ENCODE measurements at places on chromosomes 7 and 10.

- DNase-seq, result no peak
These were observed 45.2 kb downstream of the NPTX2 start for GRCh38 chr7:98662289-98662688.

DNA sequence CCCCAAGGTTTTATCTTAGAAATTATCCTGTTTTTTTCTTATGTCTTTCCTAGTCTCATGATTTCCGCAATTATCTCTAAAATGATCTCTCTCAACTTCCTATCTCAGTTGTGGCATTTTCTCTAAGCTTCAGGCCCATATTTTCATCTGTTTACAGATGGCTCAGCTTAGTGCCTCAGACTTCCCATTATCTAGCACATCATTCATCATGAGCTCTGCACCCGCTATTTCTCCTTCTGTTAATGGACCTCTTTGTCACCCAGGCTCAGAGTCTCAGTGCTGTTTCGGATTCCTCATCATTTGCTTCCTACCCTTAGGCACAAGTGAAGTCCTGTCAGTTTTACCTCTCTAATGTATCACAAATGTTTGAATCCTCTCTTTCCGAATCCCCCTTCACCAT lies 84.1 kb downstream of the BMPR1A start:
- no peak for DNase-seq

GRCh38 chr7:44134943-44135628 lies 6.0 kb downstream of the MYL7 start:
- DNase-seq, result no peak

DNA sequence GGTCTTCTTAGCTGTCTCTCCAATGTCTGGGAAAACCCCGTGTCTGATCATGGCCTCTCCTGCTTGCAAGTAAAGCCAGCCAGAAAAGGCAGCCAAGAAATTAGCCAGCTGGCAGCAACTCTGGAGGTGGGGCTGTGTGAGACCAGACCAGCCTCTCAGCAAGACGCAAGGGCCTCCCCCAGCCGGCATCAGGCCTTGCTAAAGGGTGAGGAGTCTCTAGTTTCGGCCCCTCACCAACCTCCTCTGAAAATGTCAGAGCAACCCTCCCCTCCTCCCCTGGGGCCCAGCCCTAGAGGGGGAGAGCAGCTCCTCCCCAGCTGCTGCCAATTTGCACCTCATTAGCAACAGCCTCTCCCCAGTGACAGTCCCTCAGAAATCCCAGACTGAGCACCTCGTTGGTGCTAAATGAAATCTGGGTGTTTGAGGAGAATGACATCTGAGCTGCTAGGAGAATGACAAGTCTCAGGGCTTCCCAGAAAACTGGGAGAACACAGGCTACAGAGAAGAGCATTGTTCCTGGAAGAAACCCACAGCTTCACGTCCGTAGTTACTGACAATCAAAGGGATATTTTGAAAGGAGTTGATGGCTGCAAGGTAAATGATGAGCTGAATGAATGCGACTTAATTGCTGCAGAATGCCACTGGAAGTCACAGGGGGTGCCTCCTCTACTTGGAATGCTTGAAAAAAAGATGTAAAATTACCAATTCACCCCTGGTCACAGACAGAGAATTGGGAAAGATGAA lies 25.9 kb downstream of the DGKI start:
- no peak for DNase-seq

GRCh38 chr7:96953676-96954513 lies 51.5 kb upstream of the DLX6 start:
- no peak for DNase-seq

GRCh38 chr7:139886899-139887298 lies 57.8 kb downstream of the TBXAS1 start:
- no peak for DNase-seq

- no peak for DNase-seq
These were observed 50.8 kb upstream of the PHYHIPL start for GRCh38 chr10:59125666-59126065.

GRCh38 chr10:133375357-133376115 lies 2.4 kb upstream of the ECHS1 start:
- no peak for DNase-seq

GRCh38 chr10:23676296-23676695 lies 237.4 kb downstream of the OTUD1 start:
- DNase-seq, result no peak

GRCh38 chr7:128284102-128284501 lies 43.0 kb downstream of the LEP start:
- DNase-seq, result no peak

GRCh38 chr10:108362296-108362695 lies 1197.8 kb upstream of the SORCS1 start:
- no peak for DNase-seq

DNA sequence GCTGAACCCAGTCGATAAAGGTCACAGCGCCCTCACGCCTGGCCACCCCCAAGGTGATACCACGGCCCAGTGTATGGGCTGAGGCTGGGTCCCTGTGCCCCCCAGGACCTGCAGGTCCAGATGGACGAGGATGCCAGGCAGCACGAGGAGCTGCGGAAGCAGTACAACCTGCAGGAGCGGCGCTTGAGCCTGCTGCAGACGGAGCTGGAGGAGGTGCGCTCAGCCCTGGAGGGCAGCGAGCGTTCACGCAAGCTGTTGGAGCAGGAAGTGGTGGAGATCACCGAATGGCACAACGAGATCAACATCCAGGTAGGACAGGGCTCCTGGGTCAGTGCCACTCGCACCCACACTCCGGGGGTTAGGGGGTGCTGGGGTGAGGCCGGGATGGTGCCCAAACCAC lies 24.2 kb upstream of the ARPC1A start:
- DNase-seq, result no peak

DNA sequence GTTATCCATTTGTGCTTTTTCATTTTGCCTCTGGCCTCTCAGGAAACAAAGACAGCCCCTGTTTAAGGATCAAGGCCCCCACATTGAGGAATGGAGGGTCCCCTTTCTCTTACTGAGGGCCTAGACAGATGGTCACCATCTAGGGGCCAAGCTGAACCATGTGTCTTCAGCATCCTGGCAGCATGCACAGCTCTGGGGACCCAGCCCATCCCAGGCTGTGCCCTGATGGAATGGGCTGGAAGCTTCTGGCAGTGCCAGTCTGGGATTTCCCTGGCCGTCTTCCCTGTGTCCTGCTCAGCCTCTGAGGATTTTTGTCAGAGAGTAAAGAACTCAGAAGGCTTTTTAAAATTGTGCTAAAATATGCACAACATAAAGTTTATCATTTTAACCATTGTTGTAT lies 116.8 kb downstream of the ITIH5 start:
- DNase-seq, result no peak

GRCh38 chr7:220151-220841 lies 27.9 kb downstream of the FAM20C start:
- DNase-seq, result no peak
